Hepatocyte (in vitro differentiated cells): ENCODE measurements at places on chromosomes 1 and 21. TPM values are rescaled to one million over a fixed set of nuclear protein-coding genes. Genes with fewer than 3 reads are reported as not detected.

Gene RNU1-3
- polyA plus RNA-seq = not detected in 2 replicates

Gene LRRN2
- 25.5 and 27.9 TPM in 2 replicates for polyA plus RNA-seq

Gene FCRL6
- not detected in 2 replicates for polyA plus RNA-seq

Gene NEK2
- polyA plus RNA-seq = 4.9 and 5.3 TPM in 2 replicates

Gene SPATA46
- polyA plus RNA-seq = not detected in 2 replicates

Gene PPFIA4
- 1.7 and 5.2 TPM in 2 replicates for polyA plus RNA-seq

Gene KDF1
- 17.2 and 21.9 TPM in 2 replicates for polyA plus RNA-seq

Gene LEMD1
- 0.35 and 2.6 TPM in 2 replicates for polyA plus RNA-seq

Gene WNT2B
- 3.7 and 3.8 TPM in 2 replicates for polyA plus RNA-seq

GRCh38 chr1:9900142-9901043 lies 9.7 kb downstream of the CTNNBIP1 start:
- peak; percentile 73 for DNase-seq

DNA sequence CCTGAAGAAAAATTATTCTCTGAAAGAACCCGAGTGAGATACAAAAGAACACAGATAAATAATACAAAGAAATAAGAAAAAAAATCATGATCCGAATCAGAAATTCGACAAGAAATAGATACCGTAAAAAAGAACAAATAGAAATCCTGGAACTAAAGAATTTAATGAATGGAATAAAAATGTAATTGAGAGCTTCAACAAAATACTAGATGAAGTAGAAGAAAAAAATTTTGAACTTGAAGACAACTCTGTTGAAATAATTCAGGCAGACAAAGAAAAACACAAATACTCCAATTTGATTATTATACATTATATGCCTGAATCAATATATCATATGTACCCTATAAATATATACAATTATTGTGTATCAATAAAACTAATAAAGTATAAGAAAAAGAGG lies 4.8 kb upstream of the OR6F1 start:
- DNase-seq = no peak

DNA sequence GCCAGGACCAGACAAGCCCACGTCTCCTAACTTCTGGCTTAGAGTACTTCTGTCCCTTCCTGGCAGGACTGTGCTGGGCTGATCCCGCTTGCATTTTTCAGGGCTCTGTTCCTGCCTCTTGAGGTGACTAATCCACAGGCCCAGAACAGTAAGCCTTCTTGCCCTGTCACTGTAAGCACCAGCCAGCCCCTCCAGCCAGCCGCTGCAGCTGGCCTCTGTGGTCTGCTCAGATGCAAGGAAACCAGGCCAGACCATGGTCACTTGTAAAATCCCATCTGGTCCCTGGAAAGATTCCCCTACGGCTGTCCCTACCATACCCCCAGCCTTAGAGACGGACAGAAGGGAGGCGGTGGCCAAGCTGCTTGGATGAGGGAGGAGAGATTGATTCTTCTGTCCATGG lies 74.2 kb downstream of the KIRREL1 start:
- no peak for DNase-seq

GRCh38 chr1:30743584-30744059 lies 14.0 kb downstream of the LAPTM5 start:
- no peak for DNase-seq

- DNase-seq = no peak
Measured at GRCh38 chr1:216020743-216021345, 402.4 kb downstream of the USH2A start.

DNA sequence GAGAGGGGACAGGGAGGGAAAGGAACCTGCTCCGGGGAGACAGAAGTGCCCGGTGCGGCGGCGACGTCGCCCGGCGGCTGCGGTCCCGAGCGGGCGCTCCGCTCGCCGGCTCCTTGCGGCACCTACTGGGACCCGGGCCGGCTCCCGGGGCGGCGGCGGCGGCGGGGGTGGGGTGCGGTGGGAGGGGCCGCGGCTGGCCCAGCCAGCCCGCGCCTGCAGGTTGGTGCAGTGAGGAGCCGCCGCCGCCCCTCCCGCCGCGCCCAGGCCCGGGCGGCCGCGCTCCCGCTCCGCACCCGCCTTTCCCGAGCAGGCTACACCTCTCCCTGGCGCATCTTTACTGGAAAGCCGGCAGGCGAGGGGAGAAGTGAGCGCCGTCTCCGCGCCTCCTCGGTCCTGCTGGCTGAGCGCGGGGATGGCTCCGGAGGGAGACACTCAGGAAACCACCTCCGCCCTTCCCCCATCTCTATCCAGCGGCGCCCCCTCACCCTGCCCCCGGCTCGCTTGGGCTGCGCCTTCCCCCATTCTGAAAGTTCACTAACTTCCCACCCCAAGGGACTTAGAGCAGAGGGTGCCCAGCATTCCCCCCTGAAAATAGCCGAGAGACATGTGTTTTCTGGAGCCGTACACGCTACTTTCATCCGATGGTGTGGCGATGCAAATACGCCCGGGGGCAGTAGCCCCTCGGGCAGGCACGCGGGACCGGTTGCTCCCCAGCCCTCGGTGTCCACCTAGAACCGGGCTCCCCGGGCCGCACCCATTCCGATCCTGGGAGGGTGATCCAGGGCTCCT lies at the start of gene PLD5:
PLD5 (minus strand) TSS at position 127 of the 789 bp plus-strand sequence.
- DNase-seq = peak; percentile 46

GRCh38 chr1:193806079-193807048 lies 620.0 kb upstream of the B3GALT2 start:
- no peak for DNase-seq

DNA sequence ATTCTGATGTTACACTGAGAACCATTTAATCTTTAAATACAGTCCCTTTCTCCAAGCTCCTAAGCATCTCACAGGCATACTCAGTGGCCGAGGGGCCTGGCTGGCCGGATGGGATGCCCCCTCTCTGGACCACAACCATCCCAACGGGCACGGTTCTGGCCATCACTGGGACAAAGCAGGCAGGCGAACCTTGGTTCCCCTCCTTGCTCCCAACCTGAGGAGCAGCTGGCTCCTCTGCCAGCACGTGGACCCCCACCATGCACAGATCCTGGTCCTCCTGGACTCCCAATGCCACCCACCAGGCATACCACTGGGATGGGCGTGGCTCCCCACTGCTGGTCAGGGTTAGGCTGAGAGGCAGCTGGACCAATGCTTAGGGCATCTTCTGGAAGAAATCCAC lies 19.8 kb upstream of the PRDM16 start:
- DNase-seq = no peak

DNA sequence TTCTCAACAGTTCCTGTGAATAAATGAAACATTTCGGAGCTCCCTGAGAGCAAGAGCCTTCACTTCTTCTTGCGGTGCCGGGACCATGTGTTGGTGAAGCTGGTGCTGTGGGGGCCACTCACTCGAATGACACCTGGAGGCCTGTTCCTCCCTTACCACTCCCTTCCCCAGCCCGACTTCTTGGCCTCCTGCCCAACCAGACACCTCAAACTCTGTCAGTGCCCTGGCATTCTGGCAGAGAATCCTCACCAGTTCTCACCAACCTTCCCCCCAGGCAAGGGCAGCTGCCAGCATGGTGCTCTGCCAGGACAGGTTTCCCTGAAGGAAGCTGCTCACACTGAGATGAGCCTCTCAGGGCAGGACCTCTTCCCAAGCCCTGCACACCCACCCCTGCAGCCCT lies 68.3 kb downstream of the MPZL1 start:
- no peak for DNase-seq

DNA sequence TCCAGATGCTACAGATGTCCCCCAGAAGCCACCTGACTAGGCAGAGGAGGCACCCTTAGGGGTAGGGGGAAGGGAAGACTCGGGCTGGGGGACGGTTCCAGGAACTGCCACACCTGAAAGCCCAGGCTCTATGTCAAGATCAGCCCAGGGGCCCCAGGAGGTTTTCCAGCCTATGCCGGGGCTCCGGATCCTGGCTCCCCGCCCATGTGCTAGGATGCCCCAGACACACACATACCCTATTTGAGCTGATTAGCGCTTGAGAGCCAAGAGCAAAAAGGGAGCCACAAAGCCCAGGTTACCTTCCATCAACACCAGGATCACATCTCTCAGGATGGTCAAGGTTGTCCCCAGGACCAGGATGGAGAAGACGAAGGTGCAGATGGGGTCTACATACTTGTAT lies 4.5 kb downstream of the SLC30A2 start:
- DNase-seq = no peak

DNA sequence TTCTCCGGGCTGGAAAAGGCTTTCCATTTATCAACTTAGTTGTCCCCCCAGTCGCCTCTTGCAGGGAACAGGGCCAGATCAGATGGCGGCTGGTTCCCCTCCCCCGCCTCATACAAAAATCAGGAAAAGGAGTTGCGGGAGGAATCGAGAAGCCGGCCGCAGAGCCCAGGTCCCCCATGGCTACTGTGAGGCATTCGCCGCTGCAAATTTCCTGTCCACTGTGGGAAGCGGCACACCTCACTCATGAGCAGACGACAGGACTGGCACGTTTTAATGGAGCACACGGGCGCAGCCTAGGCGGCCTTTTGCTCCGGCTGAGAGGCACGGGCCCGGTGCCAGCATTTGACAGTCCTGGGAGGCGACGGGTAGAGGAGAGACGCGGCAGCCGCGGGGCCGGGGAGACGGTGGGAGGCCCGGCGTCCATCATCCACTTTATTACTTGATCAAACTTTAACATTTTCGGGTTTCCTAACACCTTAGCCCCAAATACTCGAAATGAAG lies 1.1 kb downstream of the GNG4 start:
- peak; percentile 56 for DNase-seq

DNA sequence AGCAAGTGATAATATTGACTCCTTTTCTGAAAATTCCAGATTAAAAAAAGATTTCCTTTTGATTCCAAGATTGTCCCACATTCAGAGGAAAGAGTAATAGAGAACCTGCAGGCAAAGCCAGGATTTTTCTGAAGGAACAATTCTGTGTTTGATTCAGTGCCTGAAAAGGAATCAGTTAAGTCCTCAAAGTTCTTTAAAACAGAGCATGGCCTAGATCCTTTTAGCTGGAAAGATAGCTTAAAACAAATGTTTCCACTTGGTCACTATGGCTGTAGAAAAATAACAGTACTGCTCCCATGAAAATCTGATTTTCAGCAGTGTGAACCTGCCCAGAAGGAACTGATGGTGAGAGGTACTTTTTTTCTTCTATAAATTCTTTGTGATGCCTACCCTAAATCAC lies 41.8 kb downstream of the HS2ST1 start:
- DNase-seq = no peak

DNA sequence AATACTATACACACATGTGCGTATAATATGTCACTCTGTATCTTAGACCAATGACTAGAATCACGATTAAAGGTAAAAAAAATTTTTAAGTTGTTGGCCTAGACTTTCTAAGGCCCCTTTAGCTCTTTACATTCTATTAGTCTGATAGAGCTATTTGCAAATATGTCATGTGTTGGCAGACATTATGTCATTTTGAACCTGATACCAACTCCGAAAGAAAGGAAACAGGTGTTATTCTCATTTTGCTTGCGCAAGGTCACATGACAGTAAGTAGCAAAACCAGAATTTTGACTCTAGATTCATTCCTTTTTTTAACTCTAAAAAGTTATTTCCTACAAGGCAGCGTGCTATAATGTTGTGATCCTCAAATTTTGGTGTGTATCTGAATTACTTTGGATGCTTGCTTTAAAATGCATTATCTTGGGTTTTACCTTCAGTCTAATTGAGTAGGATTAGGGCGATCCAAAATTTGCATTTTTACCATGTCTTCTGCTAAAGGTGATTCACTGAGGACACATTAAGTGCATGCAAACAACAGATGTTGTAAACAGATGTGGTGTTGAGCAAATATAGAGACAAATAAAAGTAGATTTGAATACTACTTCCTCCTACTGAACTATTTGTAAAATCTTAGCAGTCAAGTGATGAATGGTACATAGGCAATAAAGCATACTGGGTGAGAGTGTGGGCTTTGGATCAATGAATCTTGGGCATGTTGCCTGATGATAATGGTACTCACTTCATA lies 63.5 kb upstream of the KIAA1614 start:
- no peak for DNase-seq

DNA sequence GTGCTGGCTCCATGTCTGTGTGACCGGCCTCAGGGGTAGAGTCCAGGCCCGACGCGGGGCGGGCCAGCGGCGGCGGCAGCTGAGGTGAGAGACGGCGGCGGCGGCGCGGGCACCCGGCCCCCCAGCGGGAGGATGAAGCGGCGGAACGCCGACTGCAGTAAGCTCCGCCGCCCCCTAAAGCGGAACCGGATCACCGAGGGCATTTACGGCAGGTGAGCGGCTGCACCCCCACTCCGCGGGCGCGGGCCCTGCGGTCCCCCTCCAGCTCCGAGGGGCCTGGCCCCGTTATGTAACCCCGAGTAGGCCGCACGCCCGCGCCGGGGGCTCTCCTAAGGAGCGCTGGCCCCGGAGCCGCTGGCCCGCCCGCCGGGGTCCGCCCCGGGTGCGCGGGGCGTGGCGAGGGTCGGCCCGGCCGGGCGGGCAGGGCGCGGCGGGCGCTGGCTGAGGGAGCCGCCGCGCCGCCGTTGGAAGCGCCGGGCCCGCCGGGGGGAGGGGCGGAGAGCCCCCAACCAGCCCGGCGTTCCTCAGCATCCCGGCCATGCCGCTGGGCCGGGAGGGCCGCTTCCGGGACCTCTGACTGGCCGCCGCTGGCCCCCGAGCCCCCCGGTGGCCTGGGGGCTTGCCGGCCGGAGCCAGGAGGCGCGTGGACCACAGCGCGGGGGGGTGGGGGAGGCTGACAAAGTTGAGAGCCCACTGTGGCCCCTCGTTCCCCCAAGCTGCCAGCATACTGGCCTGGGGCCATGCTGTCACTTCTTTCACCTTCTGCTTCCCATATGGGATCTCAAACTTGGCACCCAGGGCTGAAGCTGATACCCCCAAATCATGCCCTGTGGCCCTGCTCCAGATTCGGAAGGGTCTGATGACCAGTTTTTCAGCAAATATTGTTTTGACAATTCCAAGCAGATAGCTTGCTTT lies 527 bp downstream of the MACO1 start:
- peak; percentile 58 for DNase-seq

DNA sequence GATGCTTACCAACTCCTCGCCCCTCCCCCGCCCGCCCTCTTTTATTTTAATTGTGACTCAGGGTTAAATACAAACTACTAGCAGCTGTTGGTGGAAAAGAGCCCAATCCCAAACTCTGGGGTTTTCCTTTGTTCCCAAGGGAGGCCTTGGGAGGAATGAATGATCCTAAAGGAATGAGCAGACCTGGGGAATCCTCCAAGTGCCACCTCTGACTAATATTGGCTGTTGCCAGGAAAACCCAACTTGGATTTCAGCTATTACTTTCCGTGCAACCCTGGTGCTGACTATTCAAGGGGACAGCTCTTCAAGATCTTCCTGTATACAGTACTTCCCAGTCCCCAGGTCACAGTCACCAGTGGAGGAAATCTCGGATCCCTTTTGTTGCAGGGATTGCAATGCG lies 1.3 kb upstream of the S100A10 start:
- DNase-seq = peak; percentile 49
